Central memory CD4-positive, alpha-beta T cell (primary cell): ENCODE measurements at places on chromosomes 3 and 15.
A peak's percentile ranks its signal among the peaks of the same experiment; 100 is the strongest.

DNA sequence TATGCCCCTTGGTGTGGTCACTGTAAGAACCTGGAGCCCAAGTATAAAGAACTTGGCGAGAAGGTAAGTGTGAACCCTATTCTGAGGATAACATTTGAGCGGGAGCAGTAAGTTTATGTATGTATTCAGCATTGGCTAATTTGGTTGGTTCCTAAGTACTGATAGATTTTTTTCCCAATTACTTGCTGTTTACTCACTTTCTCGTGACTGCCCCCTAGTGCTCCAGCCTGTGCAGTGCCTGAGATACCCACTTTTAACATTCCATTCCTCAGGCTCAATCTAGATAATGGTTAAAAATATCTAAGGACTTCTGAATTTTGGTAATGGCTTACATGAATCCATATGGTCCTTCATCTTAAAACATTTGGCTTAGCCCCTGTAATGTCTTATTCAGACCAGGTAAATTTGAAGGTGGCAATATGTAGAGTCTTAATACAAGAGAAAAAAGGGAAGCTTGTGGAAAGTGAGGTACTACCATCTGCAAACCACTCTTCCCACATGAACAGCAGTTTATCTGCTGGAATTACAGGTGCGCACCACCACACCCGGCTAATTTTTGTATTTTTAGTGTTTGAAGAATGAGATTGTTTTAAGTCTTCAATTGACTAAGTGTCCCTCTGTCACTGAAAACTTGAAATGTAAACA, 7.1 kb downstream of the ELL3 start:
- DNase-seq, result peak; percentile 48

DNA sequence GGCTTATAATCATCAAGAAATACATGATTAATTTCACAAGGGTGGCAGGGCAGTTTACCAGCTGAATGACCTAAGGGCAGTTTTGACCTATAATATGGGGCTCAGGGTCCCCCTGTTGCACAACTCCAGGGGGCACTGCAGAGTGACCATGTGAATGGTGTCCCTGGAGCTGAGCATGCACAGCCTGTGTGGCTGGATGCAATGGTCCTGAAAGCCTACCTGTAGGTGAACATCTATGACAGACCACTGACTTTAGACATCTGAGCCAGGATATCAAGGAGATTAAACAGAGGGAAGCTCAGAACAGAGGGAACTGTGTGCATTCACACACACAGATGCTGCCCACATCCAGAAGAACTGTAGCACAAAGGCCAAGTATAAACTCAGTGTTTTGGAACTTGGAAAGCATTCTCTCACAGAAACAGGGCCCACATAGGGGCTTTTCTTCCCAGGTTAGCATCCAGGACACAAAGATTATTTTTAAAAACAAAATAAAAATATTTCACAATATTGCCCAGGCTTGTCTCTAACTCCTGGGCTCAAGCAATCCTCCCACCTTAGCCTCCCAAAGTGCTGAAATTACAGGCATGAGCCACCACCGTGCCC, 7.8 kb upstream of the SLC6A11 start:
- DNase-seq, result no peak

GRCh38 chr3:29537889-29538609, 257.2 kb downstream of the RBMS3 start:
- DNase-seq, result no peak

GRCh38 chr3:42712688-42713372, 10.2 kb upstream of the HHATL start:
- DNase-seq, result no peak

- no peak for DNase-seq
These were observed 557.1 kb upstream of the CBLB start for GRCh38 chr3:106425916-106426315.

- DNase-seq, result no peak
These were observed 24.9 kb downstream of the POMGNT2 start for GRCh38 chr3:43080726-43081568.

DNA sequence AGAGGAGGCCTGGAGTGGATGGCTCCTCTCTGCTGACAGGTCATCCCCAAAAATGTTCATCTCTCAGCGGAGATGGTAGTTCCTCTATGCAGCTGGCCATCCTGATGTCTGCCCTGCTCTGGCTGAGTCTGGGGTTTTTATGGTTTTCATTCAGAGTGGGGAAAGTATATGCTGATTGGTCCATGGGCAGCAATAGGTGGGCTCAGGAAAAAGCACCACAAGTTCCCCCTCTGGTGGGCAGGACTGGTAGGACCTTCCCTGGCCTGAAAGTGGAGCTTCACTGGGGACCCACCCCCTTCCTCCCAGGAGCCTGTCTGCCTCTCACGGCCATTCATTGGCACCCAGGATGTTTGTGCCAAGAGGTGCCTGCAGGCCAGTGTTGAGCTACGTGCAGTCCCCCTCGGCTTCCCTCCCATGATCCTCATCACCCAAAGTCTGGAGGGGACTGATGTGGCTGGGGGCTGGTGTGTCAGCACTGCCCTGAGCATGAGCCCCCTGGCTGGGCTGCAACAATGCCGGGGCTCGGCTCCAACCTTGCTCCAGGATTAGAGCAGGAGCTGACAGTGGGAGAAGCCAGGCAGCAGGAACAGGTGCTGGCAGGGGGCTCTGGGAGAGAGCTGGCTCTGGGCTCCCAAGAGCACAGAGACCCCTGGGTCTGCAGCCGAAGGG, 13.1 kb upstream of the BLOC1S6 start:
- no peak for DNase-seq

GRCh38 chr3:112327371-112327951, 5.5 kb upstream of the CD200 start:
- DNase-seq, result peak; percentile 49

GRCh38 chr3:129954514-129954913, 20.0 kb upstream of the TRH start:
- no peak for DNase-seq

- no peak for DNase-seq
These were observed 121.6 kb downstream of the FOXP1 start for GRCh38 chr3:71461749-71462483.

DNA sequence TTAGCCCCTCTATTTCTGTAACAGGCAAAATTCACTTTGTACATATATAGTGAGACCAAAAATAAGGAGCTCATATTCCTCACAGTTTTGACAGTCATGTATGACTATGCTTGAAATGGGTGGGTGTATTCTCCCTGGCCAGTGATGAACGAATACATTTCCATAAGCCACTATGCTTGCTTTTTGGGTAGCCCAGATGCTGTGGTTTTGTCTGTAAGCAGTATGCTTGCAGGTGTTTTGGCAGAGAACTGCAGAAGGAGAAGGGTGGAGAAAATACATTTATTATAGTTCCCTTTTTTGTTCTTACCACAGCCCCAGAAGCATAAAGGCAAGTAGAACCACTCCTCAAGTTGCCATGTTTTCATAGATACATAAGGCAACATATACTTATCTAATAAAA, 131.2 kb downstream of the RBMS3 start:
- no peak for DNase-seq

GRCh38 chr15:69731581-69731980, 279.0 kb downstream of the RPLP1 start:
- no peak for DNase-seq

- DNase-seq, result peak; percentile 34
These were observed 90.1 kb upstream of the BHLHE40 start for GRCh38 chr3:4888913-4889846.

- DNase-seq, result no peak
These were observed 5.9 kb downstream of the SH2D7 start for GRCh38 chr15:78098131-78098755.

DNA sequence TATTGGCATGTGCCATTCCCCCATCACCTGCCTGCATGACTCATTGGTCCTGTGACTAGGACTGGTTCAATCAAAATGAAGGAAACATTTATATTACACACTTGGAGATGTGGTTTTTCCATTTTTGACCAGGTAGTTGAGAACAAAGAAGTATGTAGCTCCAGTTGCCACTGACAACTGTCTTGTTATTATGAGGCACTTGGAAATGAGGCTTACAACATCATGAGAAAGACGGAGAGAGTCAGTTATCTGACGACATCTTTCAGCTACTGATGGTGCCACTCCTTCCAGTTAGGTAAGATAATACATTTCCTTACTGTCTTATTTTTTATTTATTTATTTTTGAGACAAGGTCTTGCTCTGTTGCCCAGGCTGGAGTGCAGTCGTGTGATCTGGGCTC, 21.8 kb upstream of the PROK2 start:
- no peak for DNase-seq

DNA sequence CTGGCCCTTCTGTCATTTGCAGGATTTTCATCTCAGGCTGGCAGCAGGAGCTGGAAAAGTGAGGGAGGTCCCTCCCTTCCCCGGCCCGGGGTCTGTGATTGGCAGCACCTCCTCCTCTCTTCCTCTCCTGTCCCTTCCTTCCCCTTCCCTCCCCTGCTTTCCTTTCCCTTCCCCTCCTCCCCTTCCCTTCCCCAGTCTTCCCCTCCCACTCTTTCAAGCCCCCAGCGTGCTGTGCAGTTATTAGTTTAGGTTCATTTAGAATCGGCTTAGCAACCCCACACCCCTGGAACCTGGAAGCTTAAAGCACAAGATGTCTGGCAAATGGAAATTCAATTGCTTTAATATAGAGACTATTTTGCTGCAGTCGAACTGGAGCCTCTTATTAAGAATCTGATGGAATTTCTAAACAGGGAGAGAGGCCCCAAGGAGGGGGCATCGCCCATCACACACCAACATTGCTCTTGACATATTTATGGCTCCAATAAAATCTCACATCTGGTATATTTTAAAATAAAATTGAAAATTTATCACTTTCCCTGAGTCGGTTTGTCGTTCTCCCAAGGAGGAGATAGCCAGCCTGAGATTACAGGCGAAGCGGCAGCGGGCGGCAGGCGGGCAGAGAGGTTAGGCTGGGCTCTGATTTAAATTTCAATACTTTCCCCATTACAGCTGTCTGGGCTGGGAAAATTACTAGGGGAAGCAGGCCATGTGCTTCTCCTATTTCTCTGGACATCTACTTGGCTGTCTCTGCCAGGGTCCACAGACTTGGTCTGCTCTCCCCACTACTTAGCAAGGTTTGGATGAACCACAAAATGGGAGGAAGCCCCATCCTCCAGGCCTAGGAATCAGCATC, 98.9 kb downstream of the LINGO1 start:
- DNase-seq, result no peak

DNA sequence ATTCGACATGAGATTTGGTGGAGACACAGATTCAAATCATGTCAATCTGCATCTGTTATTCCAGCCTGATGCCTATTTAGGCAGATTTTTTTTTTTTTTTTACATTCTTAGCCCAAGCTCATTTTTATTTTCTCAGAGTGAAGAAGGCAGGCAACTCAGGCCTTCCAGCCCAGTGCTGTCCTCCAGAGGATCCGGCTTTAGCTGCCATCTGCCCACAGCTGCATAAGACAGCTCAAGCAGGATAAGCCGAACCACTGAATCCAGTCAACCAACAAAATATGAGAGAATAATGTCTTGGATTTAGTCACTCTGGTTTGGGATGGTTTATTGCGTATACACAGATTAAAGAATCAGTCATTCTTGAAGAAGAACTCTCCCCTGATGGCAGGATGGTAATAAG, 19.9 kb upstream of the COLQ start:
- DNase-seq, result no peak
